Endothelial cell of umbilical vein (primary cell): ENCODE measurements at places on chromosomes 4 and X.

GRCh38 chr4:140982613-140983340 lies 150.5 kb downstream of the RNF150 start:
- DNase-seq: no peak

DNA sequence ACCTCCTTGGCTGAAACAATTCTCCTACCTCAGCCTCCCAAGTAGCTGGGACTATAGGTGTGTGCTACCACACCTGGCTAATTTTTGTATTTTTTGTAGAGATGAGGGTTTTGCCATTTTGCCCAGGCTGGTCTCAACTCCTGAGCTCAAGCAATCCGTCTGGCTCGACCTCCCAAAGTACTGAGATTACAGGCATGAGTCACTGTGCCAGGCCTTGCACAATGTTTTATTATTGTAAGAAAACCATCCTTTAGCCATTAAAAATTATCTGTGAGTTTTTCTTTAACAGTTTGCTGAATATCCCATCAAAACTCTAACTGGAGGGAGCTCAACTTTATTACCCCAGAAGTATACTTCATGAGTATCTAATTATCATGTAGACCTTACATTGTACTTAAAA lies 900.3 kb downstream of the PCDH7 start:
- DNase-seq: no peak

- no peak for DNase-seq
Observed at GRCh38 chr4:26161030-26161824, 159.6 kb upstream of the RBPJ start.

DNA sequence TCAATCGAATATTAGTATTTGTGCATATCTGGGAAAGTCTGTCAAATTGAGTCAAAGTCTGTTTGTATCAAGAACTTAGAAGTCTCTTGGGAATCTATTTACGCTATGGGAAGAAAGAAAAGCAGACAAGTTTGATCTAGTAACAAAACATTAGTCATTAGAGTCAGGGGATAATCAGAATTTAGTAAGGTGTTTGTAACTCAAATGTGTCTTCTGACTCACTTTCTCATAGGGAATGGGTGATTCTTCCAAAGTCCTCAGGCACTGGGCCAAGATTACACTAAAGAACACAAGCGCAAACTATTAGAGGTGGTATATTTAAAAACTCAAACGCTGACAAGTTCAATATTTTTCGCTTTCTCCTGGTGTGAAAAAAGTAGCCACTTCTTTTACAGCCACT lies 926.5 kb downstream of the PDHA2 start:
- no peak for DNase-seq

GRCh38 chr4:74097116-74097515 lies 1.9 kb downstream of the CXCL2 start:
- peak; percentile 25 for DNase-seq
